ENCODE measurements at places on chromosomes 1 and 21. TPM values are rescaled to one million over a fixed set of nuclear protein-coding genes. Genes with fewer than 3 reads are reported as not detected.

The MXRA8 gene
- total RNA-seq, result 316 TPM

The CR1L gene
- not detected for total RNA-seq

The IVL gene
- not detected for total RNA-seq

The DCDC2B gene
- total RNA-seq, result not detected

The LTN1 gene
- 10.8 TPM for total RNA-seq

The FAM151A gene
- not detected for total RNA-seq

The CLDN8 gene
- total RNA-seq, result not detected

The ANGPTL3 gene
- total RNA-seq, result not detected

The TAS1R3 gene
- total RNA-seq, result not detected

The TFAP2E gene
- total RNA-seq, result not detected

The RIPPLY3 gene
- total RNA-seq, result 0.16 TPM

The CLDN17 gene
- total RNA-seq, result not detected

The LCE2C gene
- total RNA-seq, result not detected

The PRDM16 gene
- total RNA-seq, result not detected

The LRRIQ3 gene
- total RNA-seq, result 0.12 TPM

The SPRR1B gene
- not detected for total RNA-seq

The HAO2 gene
- not detected for total RNA-seq

The CELSR2 gene
- 1.2 TPM for total RNA-seq

The LRRC71 gene
- total RNA-seq, result not detected

The CELA2B gene
- not detected for total RNA-seq

The CD53 gene
- total RNA-seq, result not detected

The AJAP1 gene
- total RNA-seq, result not detected

The TNFRSF9 gene
- total RNA-seq, result not detected

The ANKRD45 gene
- not detected for total RNA-seq

The TMPRSS3 gene
- not detected for total RNA-seq

The EVA1C gene
- not detected for total RNA-seq

The OR4F29 gene
- total RNA-seq, result not detected

The CZIB gene
- 90.4 TPM for total RNA-seq

The SGIP1 gene
- not detected for total RNA-seq

The FCGR3B gene
- not detected for total RNA-seq

The CFHR4 gene
- total RNA-seq, result not detected

The ALG6 gene
- total RNA-seq, result 16.3 TPM

The MPL gene
- total RNA-seq, result not detected

The FAM76A gene
- 12.1 TPM for total RNA-seq

The PGM1 gene
- 19.8 TPM for total RNA-seq

The CYP4A11 gene
- not detected for total RNA-seq

The DMBX1 gene
- total RNA-seq, result not detected

The HOOK1 gene
- 0.30 TPM for total RNA-seq

The CFAP107 gene
- total RNA-seq, result not detected

The STUM gene
- total RNA-seq, result not detected

The CFHR5 gene
- total RNA-seq, result not detected

The IRF6 gene
- not detected for total RNA-seq

The TNFAIP8L2 gene
- total RNA-seq, result not detected

The OR2L3 gene
- not detected for total RNA-seq

The F3 gene
- total RNA-seq, result not detected

The GJC2 gene
- 0.20 TPM for total RNA-seq

The HPCAL4 gene
- not detected for total RNA-seq

The LENEP gene
- not detected for total RNA-seq

The TTC22 gene
- total RNA-seq, result not detected

The LMX1A gene
- total RNA-seq, result not detected

The PPIAL4G gene
- not detected for total RNA-seq

The OR6P1 gene
- not detected for total RNA-seq

The TGFBR3 gene
- total RNA-seq, result 1.3 TPM

The GADD45A gene
- total RNA-seq, result 20.5 TPM

The CAMK1G gene
- total RNA-seq, result not detected

The HCRTR1 gene
- total RNA-seq, result not detected

All from MG63 (cell line).